ENCODE measurements at places on chromosomes 1 and 21.

- no peak for DNase-seq
These were observed 104.7 kb upstream of the KIAA0040 start for GRCh38 chr1:175297291-175297690.

- DNase-seq = no peak
These were observed 183.5 kb upstream of the DPYD start for GRCh38 chr1:98104289-98104688.

- no peak for DNase-seq
These were observed 2.7 kb downstream of the TMEM240 start for GRCh38 chr1:1537626-1538250.

DNA sequence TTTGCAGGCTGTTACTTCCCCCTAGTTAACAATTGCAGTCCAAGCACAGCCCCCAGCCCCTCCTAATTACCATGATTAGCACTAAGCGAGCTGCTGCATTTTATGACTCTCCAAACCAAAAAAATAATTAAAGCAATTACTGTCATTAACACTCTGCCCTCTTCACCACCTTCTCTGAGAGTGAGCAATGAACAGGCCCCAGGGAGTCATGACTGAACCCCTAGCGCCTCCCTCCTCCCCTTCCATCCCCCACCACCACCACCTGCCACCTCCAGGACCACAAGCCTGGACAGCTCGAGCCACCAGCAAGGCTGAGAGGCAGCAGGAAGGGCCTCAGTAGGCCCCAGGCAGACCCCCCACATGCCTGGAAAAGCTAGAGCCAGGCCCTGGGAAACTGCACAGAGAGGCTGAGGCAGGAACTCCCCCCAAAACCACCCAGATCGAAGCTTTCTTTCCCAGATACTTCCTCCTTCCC, 35.5 kb upstream of the ZC3H12A start:
- DNase-seq = no peak

DNA sequence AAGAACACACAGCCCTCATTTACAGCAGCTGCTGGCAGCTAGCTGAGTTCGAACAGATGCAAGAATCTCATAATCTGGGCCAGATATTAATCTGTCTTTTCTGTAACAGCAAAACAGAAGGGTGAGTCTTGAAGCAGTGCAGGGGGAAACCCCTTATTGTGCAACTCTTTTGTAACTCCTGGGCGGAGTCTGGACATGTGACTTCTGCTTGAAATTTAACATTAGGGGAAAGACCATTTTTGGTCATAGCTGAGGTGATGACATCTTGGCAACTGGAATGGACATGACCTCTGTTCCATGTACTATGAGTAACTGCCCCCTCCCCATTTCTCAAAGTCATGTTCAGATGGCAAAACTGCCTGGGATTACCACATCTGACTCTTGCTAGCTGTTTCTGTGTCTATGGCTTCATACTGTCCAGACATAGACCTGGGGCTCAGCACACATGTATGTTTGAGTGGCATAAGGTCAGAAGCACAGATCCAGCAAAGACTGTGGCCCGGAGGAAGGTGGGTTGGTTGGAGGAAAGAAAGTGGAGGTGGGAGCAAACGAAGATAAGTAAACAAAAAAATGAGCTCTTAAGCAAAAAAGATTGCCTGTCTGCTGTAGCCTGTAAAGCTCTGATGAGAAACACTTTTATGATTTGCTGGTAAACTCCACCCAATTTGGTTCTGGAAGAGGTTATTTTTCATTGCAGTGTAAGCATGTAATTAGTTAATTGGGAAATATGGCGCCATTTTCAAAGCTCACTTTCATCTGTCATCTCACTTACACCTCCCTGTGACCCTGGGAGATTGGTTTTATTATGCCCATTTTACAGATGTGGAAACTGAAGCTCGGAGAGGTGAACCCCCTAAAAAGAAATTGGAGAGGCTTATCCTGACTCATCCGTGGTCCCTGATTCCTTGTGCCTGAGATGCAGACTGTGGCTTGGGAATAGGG, 26.1 kb downstream of the ETS2 start:
- peak; percentile 84 for DNase-seq

DNA sequence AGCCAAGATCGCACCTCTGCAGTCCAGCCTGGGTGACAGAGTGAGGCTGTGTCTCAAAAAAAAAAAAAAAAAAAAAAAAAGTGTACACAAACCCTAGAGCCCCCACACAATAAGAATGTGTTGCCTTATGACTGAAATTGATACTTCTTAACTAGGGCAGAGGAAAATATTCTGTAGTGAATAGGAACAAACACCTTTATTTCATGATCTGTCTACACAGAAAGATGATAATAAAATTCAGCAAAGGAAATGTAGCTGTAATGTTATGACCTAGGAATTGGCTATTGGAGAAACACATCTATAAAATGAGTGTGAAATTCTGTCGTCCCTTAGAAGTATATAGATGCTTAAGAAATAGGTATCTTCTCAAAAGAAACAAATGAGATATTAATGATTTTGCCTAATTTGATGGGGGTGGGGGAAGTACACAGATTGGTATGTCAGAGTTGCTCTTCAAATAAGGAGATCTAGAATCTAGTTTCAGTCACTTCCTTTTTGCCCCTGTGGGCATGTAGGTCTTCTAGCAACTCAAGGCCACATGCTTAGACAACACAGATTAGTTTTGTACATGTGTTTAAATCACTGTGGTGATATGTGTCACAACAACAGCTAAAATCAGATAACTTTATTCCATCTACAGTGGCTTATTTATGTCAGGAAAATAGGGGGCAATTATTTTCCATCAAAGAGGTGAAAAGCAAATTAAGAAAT, 10.7 kb upstream of the GPR25 start:
- no peak for DNase-seq

- DNase-seq = no peak
These were observed 159.7 kb upstream of the NRIP1 start for GRCh38 chr21:15224346-15225086.

- DNase-seq = no peak
These were observed 53.2 kb upstream of the RAVER2 start for GRCh38 chr1:64691626-64692025.

- DNase-seq = no peak
These were observed at the start of gene HTR6 for GRCh38 chr1:19664453-19665185. HTR6 (plus strand) TSS chr1:19664875; CDS start chr1:19665754, 879 bp downstream.

GRCh38 chr1:25148673-25149300, 83.5 kb downstream of the SYF2 start:
- DNase-seq = no peak

GRCh38 chr1:2378441-2378851, 12.9 kb downstream of the MORN1 start:
- DNase-seq = no peak

GRCh38 chr1:54417123-54417522, 10.9 kb upstream of the SSBP3 start:
- no peak for DNase-seq

- DNase-seq = no peak
These were observed 83.9 kb downstream of the RPE65 start for GRCh38 chr1:68365709-68366382.

DNA sequence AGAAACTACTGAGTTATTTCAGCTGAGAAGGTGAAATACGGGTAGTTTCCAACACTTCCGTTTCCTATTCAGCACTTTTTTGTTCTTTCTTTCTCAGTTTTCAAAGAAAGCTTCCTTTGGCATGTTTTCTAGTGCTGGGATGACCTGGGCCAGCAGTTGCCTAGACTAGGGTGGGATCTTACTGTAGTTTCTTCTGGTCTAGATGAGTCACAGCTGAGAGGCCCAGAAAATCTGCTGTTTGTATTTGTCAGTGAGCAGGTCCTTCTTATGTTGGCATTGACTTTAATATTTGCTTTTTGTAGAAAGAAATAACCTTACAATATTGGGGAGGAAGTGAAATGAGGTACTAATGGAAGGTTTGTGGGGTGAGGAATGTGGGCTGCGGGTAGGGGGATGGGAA, 22.2 kb downstream of the C1orf21 start:
- no peak for DNase-seq

DNA sequence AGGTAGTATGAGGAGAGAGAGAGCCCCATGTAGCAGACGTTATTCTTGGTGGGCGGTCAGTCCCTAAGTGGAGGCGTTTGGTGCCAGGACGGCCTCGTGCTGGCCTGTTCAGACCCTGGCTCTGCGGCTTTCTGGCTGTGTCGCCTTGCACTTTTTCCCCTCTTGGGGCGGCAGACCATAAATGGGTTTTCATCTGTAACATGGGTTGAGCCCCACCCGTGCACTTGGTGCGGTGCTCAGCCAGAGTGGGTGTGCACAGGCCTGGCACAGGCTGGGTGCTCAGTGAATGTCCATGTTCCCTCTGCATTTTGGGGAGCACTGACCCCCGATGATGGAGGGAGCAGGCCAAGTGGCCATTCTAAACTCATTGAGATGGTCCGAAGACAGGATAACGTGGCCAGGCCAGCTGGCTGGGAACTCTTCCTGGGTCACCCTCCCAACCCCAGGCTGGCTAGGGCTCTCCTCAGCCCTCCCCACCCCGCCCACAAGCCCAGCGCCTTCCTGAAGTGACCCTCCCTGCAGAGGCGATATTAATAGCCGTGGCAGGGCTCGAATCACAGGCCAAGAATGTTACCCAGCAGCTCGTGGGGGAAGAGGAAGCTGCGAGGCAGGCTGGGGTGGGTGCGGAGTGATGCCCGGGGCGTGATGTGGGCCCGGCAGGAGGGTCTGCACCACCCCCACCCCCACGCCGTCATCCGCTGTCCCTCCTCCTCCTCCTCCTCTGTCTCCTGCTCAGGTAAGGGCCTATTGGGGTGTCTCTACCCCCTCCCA, 78.5 kb downstream of the ARHGEF10L start:
- DNase-seq = no peak

- DNase-seq = no peak
These were observed 338.1 kb downstream of the PAPPA2 start for GRCh38 chr1:176800978-176801513.

DNA sequence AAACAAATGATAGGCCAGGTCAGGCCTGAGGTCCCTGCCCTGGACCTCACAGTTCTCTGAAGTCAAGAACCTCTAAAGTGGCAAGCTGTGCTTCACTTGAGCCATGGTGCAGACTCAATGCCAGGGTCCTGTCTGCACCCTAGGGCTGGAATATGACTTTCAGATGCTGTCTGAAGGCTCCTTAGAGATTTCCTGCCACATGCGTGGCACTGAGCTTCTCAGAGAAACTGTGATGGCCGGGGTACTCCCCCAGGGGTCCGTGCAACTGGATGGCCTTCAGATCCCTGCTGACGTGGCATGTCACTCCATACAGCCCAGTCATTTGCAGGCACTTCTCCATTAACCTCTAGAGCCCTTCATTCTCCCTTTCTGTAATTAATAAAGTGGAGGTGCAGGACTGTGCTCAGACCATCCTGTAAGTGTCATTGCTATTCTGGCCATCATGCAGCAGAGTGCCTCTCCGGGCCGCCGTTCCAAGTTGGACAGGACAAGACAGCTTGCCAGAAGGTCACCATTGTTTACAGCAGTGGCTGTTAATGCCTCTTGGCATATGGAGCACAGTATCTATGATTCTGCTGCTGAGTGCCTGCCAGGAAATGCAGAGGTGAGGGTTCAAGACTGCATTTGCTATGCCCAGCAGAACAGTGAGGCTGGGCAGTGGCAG, 205.1 kb upstream of the COA6 start:
- no peak for DNase-seq
